Epithelial cell of proximal tubule (primary cell): ENCODE measurements at places on chromosomes 12 and 14. TPM values are rescaled to one million over a fixed set of nuclear protein-coding genes. Genes with fewer than 3 reads are reported as not detected.

- peak; percentile 16 for DNase-seq
Measured at GRCh38 chr14:40599725-40600124, 1007.0 kb upstream of the LRFN5 start.

- DNase-seq = no peak
Measured at GRCh38 chr12:92495108-92495507, 207.7 kb upstream of the PLEKHG7 start.

GRCh38 chr12:108373111-108373510 lies 34.0 kb upstream of the CMKLR1 start:
- no peak for DNase-seq

- DNase-seq = no peak
Measured at GRCh38 chr12:110501399-110501751, 536 bp downstream of the VPS29 start.

GRCh38 chr12:109109746-109110350 lies 6.5 kb upstream of the ACACB start:
- DNase-seq = no peak

- DNase-seq = no peak
Measured at GRCh38 chr12:5560265-5560664, 128.4 kb downstream of the NTF3 start.

- no peak for DNase-seq
Measured at GRCh38 chr12:120939523-120939922, 35.4 kb upstream of the SPPL3 start.

DNA sequence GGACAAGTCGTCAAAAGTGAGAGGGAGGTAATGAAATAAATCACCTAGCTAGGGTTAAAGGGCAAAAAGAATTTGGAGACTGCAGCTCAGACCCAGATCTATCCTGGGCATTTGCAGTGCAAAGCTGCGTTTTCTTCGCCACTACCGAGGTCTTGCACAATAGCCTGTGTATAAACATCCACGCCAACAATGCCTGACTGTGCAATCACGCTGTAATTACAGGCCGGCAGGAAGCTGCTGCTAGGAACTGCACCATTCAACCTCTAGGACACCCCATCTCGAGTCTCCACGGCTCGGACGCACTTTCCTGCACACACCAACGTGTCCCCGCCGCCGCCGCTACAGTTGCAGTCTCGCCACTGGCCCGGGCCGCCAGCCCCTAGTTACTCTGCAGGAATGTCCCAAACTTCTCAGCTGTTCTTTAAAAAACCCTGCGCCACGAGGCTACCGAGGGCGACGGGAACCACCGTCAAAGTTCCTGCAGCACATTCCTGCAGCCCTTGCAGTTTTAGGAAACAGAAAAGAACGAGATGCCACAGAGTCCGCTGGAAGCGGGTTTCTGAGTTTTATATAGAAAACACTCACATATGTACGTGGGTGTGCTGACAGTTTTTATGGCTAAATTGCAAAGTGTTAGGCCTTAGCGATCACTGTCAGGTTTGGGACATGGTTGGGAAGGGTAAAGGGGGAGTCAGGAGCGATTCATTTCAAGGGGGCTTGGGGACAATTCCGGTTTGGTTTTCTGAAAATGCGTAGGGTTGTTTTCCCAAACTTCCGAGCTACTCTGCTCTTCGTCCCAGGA lies 65.6 kb upstream of the PTGR2 start:
- peak; percentile 82 for DNase-seq

GRCh38 chr12:84046859-84047258 lies 865.7 kb downstream of the SLC6A15 start:
- no peak for DNase-seq

GRCh38 chr12:54261815-54262402 lies 18.0 kb downstream of the CBX5 start:
- peak; percentile 31 for DNase-seq

DNA sequence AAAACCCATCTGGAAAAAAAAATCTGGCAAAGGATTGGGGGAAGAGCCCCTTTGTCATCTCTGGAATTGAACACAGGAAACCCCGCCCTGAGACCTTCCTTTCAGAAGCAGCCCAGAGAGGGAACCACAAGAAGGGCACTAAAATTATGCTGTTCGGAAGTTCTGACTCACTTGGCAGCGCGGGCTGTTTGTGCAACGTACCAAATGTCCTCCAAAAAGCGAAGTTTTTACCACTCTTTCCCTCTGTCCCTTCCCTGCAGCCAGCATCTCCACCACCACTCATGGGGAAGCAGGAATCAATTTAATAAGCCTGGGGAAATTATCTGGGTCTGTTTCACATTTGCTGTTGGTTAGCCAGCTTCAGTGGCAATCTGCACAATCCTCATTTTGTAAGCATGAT lies 3.2 kb upstream of the SYNE3 start:
- DNase-seq = no peak

DNA sequence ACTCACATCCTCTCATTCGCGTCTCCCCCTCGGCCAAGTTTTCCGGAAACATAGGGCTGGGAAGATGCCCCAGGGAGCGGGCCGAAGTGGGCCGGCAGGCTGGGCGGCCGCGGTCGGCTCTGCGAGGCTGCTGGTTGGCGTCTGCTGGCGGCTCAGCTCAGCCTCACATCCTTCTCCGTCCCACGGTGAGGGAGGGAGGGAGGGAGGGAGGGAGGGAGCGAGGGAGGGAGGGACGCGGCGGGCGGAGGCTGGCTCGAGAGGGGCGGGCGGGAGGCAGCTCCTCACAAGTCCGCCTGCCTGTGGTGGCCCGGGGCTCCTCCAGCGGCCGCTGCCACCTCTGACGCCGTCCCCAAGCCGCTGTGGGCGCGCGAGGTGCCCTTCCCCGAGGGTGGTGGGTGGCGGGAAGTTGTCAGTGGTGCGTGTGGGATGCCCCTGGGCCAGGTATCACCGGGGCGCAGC lies 93.8 kb downstream of the RFLNA start:
- no peak for DNase-seq

GRCh38 chr12:57130941-57131340 lies 2.7 kb downstream of the LRP1 start:
- DNase-seq = no peak

DNA sequence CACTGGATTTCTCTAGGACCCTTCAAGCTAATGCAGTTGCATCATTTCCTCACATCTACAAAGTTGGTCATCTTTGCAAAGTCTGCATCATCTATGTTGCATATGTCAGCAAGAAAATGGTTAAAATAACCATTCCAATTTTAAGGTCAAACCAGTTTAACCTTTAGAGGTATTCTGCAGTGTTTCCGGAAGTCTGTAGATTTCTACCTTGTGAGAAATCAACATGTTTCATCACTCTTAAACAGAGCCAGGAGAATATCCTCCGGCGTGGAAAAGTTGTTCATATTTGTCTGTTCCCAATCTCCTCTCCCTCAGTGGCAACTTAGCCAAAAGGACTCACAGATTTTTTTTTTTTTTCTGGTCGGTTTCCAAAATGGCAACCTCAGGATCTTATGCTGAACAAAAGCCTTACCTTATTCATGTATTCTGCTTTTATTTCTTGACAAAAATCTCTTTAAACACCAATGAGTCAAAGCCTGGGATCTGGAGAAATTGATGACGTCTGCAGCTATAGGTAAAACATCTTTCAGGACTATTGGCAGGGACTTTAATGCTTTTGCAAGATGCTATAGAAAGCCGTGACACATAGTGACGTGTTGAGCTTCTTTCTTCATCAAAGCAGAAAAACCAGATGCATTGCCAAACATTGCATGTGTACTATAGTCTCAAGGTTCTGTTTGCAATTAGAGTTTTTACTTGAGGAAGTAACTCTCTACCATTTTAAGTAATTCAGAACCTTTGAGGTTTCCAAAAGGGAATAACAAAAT lies 16.0 kb upstream of the CDK17 start:
- DNase-seq = peak; percentile 79

GRCh38 chr12:70543444-70543843 lies 93.8 kb downstream of the PTPRB start:
- DNase-seq = peak; percentile 33

GRCh38 chr14:88518592-88519512 lies 36.0 kb downstream of the PTPN21 start:
- no peak for DNase-seq

- no peak for DNase-seq
Measured at GRCh38 chr14:24196071-24197055, 1.1 kb upstream of the TM9SF1 start.

DNA sequence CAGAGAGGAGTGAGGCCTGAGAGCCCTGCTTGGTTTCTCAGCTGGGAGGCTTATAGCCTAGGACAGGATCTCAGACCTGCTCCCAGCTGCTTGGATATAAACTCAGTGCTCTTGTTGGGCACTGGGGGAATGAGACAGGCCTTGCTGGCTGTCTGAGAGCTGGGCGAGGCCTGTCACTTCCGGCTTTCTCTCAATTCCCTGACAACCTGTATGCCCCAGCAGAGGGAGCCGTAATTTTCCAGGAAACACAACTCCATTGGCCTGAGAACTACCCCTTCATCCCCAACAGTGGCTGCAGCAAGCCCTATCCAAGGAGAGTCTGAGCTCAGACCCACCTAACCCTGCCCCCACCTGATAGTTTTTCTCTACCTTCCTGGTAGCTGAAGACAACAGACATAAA lies 258.3 kb upstream of the STXBP6 start:
- no peak for DNase-seq

GRCh38 chr12:83018088-83018487 lies 331.4 kb downstream of the TMTC2 start:
- no peak for DNase-seq

- DNase-seq = no peak
Measured at GRCh38 chr14:56886471-56887062, 76.3 kb upstream of the OTX2 start.

DNA sequence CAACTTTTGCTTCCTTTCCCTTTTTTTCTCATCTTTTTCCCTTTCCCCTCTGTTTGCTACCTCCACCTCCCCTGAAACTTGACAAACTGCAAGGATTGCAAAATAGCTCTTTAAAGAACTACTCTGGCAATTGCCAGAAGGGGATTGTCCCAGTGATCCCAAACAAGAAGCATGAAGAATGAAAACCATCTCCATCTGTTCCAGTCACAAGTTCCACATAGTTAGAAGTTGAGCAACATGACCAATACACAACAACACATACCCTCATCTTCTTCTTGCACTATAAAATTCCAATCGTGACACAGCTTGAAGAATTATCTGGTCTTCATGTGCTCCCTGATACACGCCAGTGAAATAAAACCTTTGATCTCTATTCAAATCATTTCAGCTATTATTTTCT lies 93.7 kb upstream of the USP15 start:
- DNase-seq = no peak

- no peak for DNase-seq
Measured at GRCh38 chr14:85594217-85594616, 64.3 kb downstream of the FLRT2 start.

GRCh38 chr12:106101803-106102202 lies 37.0 kb downstream of the NUAK1 start:
- no peak for DNase-seq

DNA sequence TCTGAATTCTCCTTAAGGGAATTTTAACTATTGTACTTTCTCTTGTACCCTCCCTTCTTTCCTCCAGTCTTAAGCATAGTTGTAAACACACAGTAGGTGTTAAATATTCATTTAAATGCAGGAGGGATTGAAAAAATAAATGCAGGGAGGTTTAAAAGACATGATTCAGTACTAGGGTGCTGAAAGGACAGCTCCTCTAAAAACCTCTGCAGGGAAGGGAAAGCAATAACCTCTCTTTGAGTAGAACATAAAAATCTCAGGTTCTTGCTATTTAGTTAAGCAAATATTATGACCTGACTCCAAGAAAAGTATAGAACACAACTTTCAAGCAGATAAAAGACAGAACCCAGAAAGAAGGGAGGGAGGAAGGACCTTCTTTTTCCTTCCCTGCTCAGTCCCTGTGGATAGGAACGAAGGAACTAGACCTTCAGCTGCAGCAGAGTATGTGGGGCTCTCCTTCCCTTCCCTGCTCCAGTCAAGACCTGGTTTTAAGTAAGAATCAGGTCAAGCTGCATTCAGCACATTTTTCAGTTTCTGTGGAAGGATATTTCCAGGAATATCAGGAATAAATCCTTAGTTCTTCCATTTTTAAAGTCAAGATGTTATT lies 4.7 kb downstream of the MAP3K9 start:
- no peak for DNase-seq

DNA sequence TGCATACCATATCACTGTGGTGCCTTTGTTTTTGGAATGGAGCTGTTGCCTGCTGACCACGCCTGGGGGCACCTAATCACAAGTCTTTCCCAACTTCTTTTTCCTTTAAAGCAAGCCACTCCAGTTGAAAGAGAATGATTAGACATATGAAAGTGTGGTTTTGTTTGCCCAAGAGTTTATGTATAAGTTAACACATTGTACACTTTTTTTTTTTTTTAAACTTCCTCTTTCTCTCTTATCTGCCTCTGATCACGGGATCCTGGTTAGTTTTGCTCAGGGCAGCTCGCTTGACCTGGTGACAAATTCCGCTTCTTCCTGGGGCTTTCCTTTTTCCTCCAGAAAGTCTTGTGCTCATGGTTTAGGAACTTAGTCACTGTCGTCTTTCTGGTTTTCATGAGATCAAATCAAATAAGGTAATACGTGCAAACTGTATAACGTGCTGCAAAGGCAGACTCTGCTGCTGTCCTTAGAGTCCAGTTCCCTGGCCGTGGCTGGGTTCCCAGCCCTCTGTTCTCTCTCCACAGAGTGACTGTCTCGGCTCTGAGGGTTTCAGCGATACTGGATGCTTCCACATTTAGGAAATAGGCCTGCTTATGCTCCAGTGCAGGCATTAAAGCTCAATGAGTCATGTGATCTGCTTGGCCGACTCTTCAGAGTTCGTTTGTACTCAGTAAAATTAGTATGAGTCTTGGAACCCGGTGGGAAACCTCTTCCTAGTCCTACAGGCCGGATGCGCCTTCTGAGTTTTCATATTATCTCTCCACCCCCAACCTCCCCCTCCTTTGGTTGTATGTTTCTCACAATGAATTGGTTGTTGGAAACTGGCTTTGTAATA lies 15.2 kb downstream of the RASSF3 start:
- peak; percentile 94 for DNase-seq

Gene MORN3
- 0.81 TPM in 1 of 2 replicates, not detected in the other for total RNA-seq

Gene AQP5
- 0.07 TPM in 1 of 2 replicates, not detected in the other for total RNA-seq

Gene CCDC177
- not detected in 2 replicates for total RNA-seq

Gene MSI1
- 5.4 and 25.8 TPM in 2 replicates for total RNA-seq

Gene MYO1H
- total RNA-seq = not detected in 2 replicates

Gene RALGAPA1
- 14.3 and 19.5 TPM in 2 replicates for total RNA-seq

Gene SPIC
- not detected in 2 replicates for total RNA-seq

Gene DTD2
- 18.6 and 28.1 TPM in 2 replicates for total RNA-seq

Gene ZDHHC22
- 0.07 TPM in 1 of 2 replicates, not detected in the other for total RNA-seq

Gene TPPP2
- not detected in 2 replicates for total RNA-seq

Gene ZNF140
- total RNA-seq = 9.0 and 9.5 TPM in 2 replicates
